ENCODE measurements at places on chromosomes 13 and 19. TPM values are rescaled to one million over a fixed set of nuclear protein-coding genes. Genes with fewer than 3 reads are reported as not detected.

GRCh38 chr13:87661471-87661870, 9.7 kb upstream of the SLITRK5 start:
- H3K36me3 ChIP-seq, result no peaks in the 10 kb centered on the region
- H3K4me3 ChIP-seq, result no peak overlapping the region
- no peak overlapping the region for H3K27ac ChIP-seq
- H3K4me1 ChIP-seq, result no peaks in the 10 kb centered on the region
- H3K27me3 ChIP-seq, result no peaks in the 10 kb centered on the region

DNA sequence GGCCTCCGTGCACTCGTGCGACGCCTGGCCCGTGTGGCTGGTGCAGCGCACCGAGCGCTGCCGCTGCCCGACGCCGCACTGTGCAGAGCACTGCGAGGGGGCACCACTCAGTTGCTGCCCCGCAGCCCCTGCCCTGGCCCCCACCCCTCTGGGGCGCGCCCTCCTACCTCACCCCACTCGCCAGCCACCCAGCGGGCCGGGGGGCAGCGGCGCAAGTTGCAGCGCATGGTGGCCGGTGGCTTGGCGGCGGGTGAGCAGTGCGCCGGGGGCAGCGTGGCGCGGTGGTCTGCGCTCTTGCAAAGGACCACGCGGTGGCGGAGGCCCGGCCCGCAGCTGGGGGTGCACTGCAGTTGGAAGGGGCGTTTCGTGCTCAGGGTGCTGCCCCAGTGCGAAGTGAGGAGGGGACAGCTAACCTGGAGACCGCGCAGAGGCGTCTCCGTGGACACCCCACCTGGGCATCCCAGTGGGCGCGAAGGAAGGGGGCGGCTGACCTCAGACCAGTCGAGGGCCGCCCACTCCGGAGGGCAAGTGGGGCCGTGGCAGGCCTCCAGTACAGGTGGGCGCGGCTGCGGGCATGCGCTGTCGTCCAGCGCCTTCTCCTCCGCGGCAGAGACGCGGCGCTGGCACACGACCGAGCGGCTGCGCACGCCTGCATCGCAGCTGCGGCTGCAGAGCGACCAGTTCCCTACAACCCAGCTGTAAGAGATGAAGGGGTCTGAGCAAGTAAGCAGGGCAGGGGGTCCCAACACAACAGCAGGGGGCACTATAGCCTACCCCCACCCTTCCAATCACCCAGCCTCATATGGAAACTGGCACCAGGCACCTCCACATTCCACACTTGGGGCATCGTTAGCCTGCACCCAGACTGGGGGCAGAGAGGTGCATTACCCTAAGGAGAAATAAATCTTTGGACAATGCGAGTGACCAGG, 8.0 kb upstream of the MYO1F start:
- H3K27ac ChIP-seq, result no peak overlapping the region
- H3K4me3 ChIP-seq, result no peak overlapping the region
- no peak for DNase-seq
- H3K36me3 ChIP-seq, result peaks cover 50% of the 10 kb centered on the region

- peak within 1 kb of the TSS; percentile 77 for H3K4me3 ChIP-seq
- H3K27me3 ChIP-seq, result no peaks in the 10 kb centered on the region
- peak; percentile 92 for DNase-seq
- peak within 1 kb of the TSS; percentile 94 for H3K27ac ChIP-seq
- H3K36me3 ChIP-seq, result peaks cover 5% of the 10 kb centered on the region
These were observed at the start of gene LDLR for GRCh38 chr19:11089254-11090013. Gene LDLR (plus strand): TSS chr19:11089463. CDS start chr19:11089549, 86 bp downstream.

DNA sequence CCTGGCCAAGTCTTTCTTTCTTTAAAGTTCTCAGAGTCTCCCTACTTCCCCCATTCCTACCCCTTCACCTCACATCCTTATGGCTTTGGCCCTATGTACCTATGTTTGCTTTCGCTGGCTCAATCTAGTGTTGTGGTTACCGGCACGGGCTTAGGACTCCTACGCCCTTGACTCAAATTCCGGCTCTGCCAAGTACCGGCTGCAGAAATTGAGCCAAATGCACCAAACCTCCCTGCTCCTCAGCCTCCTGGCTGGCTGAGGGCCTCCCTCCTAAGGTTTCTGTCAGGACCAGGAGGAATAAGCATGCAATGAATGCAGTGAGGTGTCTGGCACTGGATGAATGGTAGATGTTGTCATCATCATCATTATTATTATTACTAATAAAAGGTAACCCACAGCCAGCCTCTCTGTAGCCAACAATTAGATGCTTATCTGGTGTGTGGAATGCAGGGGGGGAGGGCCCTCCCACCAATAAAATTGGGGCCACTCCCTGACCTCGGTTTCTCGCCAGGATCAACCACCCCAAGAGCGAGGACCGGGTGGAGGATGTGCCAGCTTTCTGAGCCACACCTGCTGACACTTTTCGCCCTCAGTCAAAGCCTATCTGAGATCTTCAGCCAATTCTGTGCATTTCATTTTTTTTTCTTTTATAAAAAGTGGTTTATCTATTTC, 20.7 kb downstream of the KLK5 start:
- H3K27ac ChIP-seq, result no peak overlapping the region
- no peaks in the 10 kb centered on the region for H3K4me1 ChIP-seq
- H3K27me3 ChIP-seq, result no peaks in the 10 kb centered on the region
- no peaks in the 10 kb centered on the region for H3K36me3 ChIP-seq

GRCh38 chr19:35768082-35768421, 7.3 kb upstream of the ARHGAP33 start:
- H3K36me3 ChIP-seq, result no peaks in the 10 kb centered on the region
- H3K27me3 ChIP-seq, result no peaks in the 10 kb centered on the region
- DNase-seq, result no peak
- no peaks in the 10 kb centered on the region for H3K4me1 ChIP-seq
- H3K4me3 ChIP-seq, result no peak overlapping the region
- no peak overlapping the region for H3K27ac ChIP-seq

DNA sequence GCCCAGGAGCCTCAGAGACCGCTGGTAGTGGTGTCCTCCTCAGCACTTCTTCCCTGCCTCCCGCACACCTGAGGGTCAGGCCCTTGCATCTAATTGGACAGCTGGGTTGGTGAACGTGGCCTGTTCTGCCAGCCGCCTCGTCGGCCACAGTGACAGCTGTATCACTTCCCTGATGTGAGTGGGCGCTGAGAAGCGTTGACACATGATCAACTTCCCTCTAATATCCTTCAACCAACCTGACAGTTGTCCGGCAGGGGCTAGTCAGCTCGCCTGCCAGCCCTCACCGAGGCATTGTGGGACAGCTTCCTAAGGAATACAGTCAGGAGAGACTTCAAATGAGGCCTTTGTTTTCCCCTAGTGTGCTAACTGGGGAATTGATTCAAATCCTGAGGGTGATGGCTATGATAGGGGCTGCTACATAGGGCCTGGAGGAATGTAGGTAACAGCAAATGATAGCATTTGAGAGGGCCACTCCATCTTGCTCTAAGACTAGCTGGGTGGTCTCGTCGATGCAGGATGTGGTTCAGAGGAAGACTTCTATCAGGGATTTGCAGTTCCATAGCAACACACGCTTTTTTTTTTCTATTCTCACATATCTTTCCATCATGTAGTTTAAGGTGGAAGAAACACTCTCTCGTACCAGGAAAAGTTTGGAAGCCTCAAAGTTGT, 230.8 kb downstream of the TSHZ3 start:
- DNase-seq, result peak; percentile 56
- H3K27ac ChIP-seq, result no peak overlapping the region
- no peak overlapping the region for H3K4me3 ChIP-seq
- H3K4me1 ChIP-seq, result peaks cover 16% of the 10 kb centered on the region
- H3K36me3 ChIP-seq, result no peaks in the 10 kb centered on the region

The SIAH3 gene
- total RNA-seq, result not detected

The DCT gene
- total RNA-seq, result 1.2 TPM
